ENCODE measurements at places on chromosomes 4 and X.

- H3K27ac ChIP-seq = no peak overlapping the region
- no peak overlapping the region for H3K4me3 ChIP-seq
- H3K4me1 ChIP-seq = no peaks in the 10 kb centered on the region
Observed at GRCh38 chrX:109190542-109190941, 291.3 kb downstream of the GUCY2F start.

GRCh38 chr4:184171011-184171410 is 46.7 kb downstream of the ENPP6 start:
- H3K27me3 ChIP-seq = peaks cover 37% of the 10 kb centered on the region
- H3K27ac ChIP-seq = no peak overlapping the region
- DNase-seq = peak; percentile 47
- H3K4me3 ChIP-seq = no peak overlapping the region
- H3K36me3 ChIP-seq = no peaks in the 10 kb centered on the region

- peaks cover 6% of the 10 kb centered on the region for H3K4me1 ChIP-seq
- peaks cover 2% of the 10 kb centered on the region for H3K27me3 ChIP-seq
Observed at GRCh38 chrX:145881175-145881995, 63.8 kb downstream of the SLITRK2 start.

- H3K27ac ChIP-seq = no peak overlapping the region
- H3K27me3 ChIP-seq = peaks cover 3% of the 10 kb centered on the region
- DNase-seq = peak; percentile 37
- peaks cover 12% of the 10 kb centered on the region for H3K36me3 ChIP-seq
- no peak overlapping the region for H3K4me3 ChIP-seq
Observed at GRCh38 chr4:120718979-120719566, 203.5 kb downstream of the PRDM5 start.

GRCh38 chr4:7206911-7207567 is 14.7 kb downstream of the SORCS2 start:
- peak; percentile 60 for DNase-seq
- no peaks in the 10 kb centered on the region for H3K36me3 ChIP-seq
- peaks cover 57% of the 10 kb centered on the region for H3K4me1 ChIP-seq
- peak overlapping the region; percentile 75 for H3K27ac ChIP-seq
- peak overlapping the region; percentile 35 for H3K4me3 ChIP-seq

DNA sequence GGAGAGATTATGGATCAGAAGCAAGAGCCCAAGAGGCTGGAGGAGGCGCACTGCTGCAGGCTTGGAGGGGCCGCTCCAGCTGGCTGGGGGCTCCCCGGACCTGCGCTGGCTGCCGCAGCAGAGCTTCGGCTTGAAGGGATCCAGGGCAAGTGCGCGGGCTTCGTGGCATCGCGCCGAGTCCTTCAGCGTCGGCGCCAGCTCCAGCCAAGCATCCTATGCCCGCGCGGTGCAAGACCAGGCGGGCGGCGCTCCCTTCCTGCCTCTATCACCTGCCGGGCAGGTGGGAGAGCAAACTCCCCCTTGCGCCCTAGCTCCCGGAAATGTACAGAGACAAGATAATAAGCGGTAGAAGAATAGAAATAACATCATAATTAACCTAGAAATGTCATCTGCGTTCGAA is 10.5 kb upstream of the UCP1 start:
- no peak overlapping the region for H3K4me3 ChIP-seq
- H3K27ac ChIP-seq = no peak overlapping the region
- H3K36me3 ChIP-seq = no peaks in the 10 kb centered on the region
- peaks cover 56% of the 10 kb centered on the region for H3K27me3 ChIP-seq
- DNase-seq = no peak

- peaks cover 4% of the 10 kb centered on the region for H3K36me3 ChIP-seq
- no peak overlapping the region for H3K27ac ChIP-seq
- H3K4me3 ChIP-seq = no peak overlapping the region
- peaks cover 3% of the 10 kb centered on the region for H3K27me3 ChIP-seq
- DNase-seq = no peak
Observed at GRCh38 chrX:10945498-10945897, 165.6 kb upstream of the HCCS start.

GRCh38 chr4:179552131-179552530 is 2109.9 kb upstream of the AGA start:
- H3K4me1 ChIP-seq = no peaks in the 10 kb centered on the region
- H3K36me3 ChIP-seq = no peaks in the 10 kb centered on the region
- H3K4me3 ChIP-seq = no peak overlapping the region
- DNase-seq = no peak
- H3K27ac ChIP-seq = no peak overlapping the region

DNA sequence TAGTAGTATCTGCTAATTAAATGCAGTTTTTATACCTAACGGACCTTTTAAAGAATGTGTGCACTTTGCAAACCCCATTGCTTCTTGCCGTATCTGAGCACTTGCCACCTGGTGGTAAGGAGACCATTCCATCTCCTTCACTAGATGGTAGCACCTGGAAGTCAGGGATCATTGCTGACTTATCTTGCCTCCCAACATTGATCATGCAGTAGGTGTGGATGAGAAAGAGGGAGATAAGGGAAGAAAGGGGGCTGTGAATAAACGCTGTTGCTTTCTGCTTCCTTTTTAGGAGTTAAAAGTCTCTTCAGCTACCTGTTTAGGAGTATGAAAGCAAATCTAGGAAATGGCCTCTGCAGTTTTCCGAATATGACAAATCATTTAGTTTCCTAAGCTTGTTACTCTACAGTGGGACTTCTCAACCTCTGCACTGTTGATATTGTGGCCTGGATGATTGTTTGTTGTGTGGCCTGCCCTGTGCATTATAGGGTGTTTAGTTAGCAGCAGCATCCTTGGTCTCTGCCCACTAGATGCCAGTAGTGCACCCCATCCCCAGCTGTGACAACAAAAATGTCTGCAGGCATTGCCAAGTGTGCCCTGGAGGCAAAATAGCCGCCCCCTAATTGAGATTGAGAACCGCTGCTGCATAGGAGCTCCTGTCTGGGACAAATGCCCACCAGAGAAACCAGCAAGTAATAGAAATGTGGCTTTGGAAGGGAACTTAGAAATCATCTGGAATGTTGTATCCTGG is 38.8 kb downstream of the GAB1 start:
- H3K27ac ChIP-seq = peak overlapping the region; percentile 43
- peaks cover 8% of the 10 kb centered on the region for H3K36me3 ChIP-seq
- H3K4me3 ChIP-seq = no peak overlapping the region
- H3K27me3 ChIP-seq = no peaks in the 10 kb centered on the region

- H3K27me3 ChIP-seq = peaks cover 3% of the 10 kb centered on the region
- no peak overlapping the region for H3K4me3 ChIP-seq
- H3K36me3 ChIP-seq = no peaks in the 10 kb centered on the region
- peaks cover 5% of the 10 kb centered on the region for H3K4me1 ChIP-seq
- no peak overlapping the region for H3K27ac ChIP-seq
- DNase-seq = no peak
Observed at GRCh38 chr4:154640999-154641398, 28.5 kb upstream of the FGG start.

DNA sequence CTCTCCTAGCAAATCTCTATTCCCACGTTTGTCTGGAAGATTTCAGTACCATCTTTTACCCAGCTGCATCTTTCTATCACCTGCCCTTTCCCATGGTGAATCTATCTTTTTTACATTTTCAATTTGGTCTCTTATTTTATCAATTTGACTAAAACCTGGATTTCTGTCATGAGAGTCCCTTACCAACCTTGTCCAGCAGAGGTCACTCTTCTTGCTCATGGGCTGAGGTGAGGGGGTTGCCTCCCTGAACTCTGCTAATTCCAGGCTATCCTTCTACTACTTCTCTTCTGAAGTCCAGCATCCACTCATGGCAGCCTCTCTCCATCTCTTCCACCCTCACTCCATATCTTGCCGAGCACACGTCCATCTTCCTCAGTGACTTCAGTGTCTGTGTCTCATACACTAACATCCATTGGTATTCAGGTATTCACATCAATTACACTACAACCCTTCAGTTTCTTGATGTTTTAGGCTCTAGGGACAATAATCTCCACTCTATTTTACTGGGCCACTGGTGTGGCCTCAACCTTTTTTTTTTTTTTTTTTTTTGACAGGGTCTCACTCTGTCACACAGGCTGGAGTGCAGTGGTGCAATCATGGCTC is 17.8 kb upstream of the ZNF827 start:
- H3K27ac ChIP-seq = no peak overlapping the region
- no peaks in the 10 kb centered on the region for H3K4me1 ChIP-seq
- H3K27me3 ChIP-seq = peaks cover 5% of the 10 kb centered on the region
- DNase-seq = peak; percentile 49
- no peaks in the 10 kb centered on the region for H3K36me3 ChIP-seq

- peaks cover 9% of the 10 kb centered on the region for H3K27me3 ChIP-seq
- H3K4me1 ChIP-seq = no peaks in the 10 kb centered on the region
- H3K27ac ChIP-seq = no peak overlapping the region
- no peak overlapping the region for H3K4me3 ChIP-seq
- no peak for DNase-seq
Observed at GRCh38 chrX:136346506-136346905, 45.7 kb downstream of the ADGRG4 start.

- no peaks in the 10 kb centered on the region for H3K36me3 ChIP-seq
- DNase-seq = peak; percentile 7
- peak overlapping the region; percentile 81 for H3K4me3 ChIP-seq
Observed at GRCh38 chr4:173521467-173522159, 8.4 kb downstream of the HAND2 start.

- no peak overlapping the region for H3K4me3 ChIP-seq
- no peaks in the 10 kb centered on the region for H3K36me3 ChIP-seq
Observed at GRCh38 chr4:111018216-111018615, 395.3 kb upstream of the PITX2 start.

- DNase-seq = no peak
- no peaks in the 10 kb centered on the region for H3K27me3 ChIP-seq
- peaks cover 18% of the 10 kb centered on the region for H3K4me1 ChIP-seq
Observed at GRCh38 chr4:1210241-1210841, 38.0 kb upstream of the SPON2 start.

DNA sequence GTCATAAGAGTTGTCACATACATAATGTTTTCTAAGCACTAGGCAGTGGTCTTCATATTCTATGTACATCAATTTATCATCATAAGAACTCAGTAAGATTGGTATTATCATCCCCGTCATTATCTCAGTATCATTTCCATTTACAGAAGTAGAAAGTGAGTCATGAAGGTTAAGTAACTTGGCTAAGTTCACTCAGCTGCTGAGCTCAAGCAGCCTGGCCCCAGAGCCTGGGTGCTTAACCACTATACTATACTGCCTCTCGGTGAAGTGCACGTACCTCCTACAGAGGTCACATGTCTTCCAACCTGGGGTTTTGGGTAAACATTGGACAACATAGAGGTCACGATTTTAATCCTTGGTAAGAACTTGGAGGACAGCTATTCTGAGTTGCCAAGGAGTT is 161.5 kb upstream of the GATB start:
- peaks cover 21% of the 10 kb centered on the region for H3K27me3 ChIP-seq
- DNase-seq = no peak
- no peak overlapping the region for H3K27ac ChIP-seq
- no peaks in the 10 kb centered on the region for H3K36me3 ChIP-seq
- H3K4me1 ChIP-seq = no peaks in the 10 kb centered on the region

DNA sequence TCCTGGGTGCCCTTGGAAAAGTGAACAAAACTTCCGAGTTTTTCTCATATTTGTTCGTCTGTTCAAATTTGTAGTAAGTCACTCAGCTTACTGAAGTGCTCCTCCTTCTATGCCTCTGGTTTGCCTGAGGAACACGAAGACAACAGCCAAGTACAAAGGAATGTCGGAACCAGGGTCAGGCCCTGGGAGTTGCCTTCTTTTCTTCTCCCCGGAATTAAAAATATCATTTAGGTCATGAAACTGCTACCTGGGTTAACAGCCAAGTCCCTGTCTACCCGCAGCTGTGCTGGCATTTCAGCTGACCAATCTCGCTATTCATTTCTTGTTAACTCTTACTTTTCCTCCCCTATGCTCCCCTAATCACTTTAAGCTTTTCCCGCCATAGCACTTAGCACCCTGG is 137.6 kb upstream of the TEX13D start:
- no peak overlapping the region for H3K4me3 ChIP-seq
- DNase-seq = no peak
- H3K4me1 ChIP-seq = no peaks in the 10 kb centered on the region
- H3K27me3 ChIP-seq = peaks cover 4% of the 10 kb centered on the region
- H3K36me3 ChIP-seq = no peaks in the 10 kb centered on the region
- peak overlapping the region; percentile 38 for H3K27ac ChIP-seq

DNA sequence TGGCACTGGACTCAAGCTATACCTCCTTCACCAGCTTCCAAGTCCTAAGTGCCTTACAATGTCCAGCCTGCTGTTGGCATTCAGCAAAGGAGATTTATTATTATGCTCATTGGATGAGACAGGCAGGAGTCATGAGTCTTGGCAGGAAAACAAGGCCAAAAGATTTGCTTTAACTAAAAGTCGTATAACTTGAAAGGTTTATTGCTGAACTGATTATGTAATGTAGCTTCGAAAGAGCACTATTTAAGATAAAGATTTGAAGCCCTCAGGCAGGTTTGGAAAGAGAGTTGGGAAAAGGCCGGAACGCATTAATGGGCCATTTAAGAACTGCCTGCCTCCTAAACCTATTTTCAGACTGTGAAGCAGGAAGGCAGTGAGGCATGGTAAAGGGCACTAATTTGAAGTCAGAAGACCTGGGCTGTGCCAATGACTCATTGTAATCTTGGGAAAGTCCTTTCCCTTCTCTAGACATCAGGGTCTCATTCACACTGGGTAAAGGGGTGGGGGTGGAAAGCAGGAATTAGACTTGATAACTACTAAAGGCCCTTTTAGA is 280.5 kb upstream of the EDA2R start:
- no peak overlapping the region for H3K4me3 ChIP-seq
- H3K27ac ChIP-seq = peak overlapping the region; percentile 12
- no peaks in the 10 kb centered on the region for H3K36me3 ChIP-seq
- peaks cover 8% of the 10 kb centered on the region for H3K4me1 ChIP-seq
- no peak for DNase-seq
- no peaks in the 10 kb centered on the region for H3K27me3 ChIP-seq

DNA sequence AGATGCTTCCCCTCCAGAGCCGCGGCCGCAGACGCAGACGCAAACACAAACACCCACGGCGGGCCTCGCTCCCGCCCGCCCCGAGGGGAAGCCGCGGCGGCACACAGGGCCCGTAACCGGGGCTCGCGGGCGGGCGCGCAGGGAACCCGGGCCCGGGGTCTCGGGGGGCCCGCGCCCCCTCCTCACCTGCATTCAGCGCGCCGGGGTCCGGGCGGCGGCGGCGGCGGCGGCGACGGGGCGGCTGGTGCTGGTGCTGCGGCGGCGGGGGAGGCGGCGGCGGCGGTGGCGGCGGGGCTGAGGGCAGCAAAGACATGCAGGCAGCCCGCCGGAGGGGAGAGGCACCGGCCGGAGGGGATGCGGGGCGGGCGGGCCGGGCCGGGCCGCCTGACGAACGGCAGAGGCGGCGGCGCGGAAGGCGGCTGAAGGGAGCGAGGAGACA is 255 bp upstream of the CNOT6L start:
- peak overlapping the region; percentile 97 for H3K27ac ChIP-seq
- H3K4me3 ChIP-seq = peak overlapping the region; percentile 100
- H3K27me3 ChIP-seq = peaks cover 19% of the 10 kb centered on the region
- peaks cover 27% of the 10 kb centered on the region for H3K4me1 ChIP-seq
- no peaks in the 10 kb centered on the region for H3K36me3 ChIP-seq
